ENCODE measurements at places on chromosomes 7 and 10.

- DNase-seq, result no peak
Measured at GRCh38 chr7:4883033-4883371, 514 bp downstream of the RADIL start.

DNA sequence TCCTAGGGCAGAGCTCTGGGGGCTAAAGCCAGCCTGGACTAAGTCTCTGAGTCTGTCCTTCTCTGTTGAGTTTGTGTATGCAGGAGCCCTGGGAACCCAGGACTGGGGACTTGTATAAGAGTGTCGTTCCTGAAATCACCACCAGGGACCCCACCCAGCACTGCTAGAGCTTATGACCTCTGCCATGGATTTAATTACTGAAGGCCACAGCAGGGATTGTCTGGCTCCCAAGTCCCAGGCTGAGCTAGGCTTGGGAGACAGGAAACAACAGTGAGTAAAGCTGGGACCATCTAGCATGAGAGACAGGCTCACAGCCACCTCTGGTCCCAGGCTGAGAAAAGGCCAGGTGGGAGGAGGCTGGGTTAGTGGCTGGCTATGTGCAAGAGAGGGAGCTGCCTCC, 1.4 kb upstream of the TSPAN15 start:
- DNase-seq, result no peak

- peak; percentile 79 for DNase-seq
Measured at GRCh38 chr7:102425639-102426267, 7.6 kb upstream of the ORAI2 start.

- DNase-seq, result no peak
Measured at GRCh38 chr10:62778125-62778524, 26.4 kb upstream of the ADO start.

DNA sequence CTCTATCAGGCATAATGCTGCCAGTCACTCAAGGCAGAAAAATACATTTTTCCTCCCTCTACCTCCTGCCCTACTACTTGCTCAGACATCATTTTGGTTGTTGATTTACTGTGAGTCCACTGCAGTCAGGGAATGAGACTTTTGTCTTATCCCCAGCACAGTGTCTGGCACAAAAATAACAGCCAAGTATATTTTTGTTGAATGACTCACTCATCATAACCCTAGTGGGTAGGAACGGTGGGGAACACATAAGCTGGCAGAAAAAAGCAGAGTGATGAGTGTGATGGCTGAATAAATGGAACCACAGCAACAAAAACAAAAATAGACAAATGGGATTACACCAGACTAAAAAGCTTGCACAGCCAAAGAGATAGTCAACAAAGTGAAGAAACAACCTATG, 65.8 kb upstream of the LAMB4 start:
- no peak for DNase-seq

DNA sequence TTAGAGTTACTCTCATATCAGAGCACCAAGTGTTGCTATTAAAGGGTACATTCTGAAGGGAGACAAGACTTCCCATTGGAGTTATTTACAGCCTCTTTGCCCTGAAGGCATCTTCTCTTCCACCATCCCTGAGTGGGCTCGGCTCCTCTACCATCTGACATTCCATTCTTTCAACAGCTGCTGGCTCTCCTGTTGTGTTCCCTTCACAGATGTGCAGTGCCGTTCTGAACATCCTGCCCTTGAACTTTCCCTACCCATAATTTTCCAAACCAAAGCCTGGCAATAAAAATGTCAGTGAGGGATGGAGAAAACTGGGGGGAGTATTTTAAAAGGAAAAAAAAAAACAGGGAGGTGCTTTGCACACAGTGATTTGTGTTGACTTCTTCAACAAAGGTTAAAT, 392.9 kb downstream of the KCNMA1 start:
- no peak for DNase-seq
